Pons (tissue), 1 donor: ENCODE measurements at places on chromosomes 11 and 22.

DNA sequence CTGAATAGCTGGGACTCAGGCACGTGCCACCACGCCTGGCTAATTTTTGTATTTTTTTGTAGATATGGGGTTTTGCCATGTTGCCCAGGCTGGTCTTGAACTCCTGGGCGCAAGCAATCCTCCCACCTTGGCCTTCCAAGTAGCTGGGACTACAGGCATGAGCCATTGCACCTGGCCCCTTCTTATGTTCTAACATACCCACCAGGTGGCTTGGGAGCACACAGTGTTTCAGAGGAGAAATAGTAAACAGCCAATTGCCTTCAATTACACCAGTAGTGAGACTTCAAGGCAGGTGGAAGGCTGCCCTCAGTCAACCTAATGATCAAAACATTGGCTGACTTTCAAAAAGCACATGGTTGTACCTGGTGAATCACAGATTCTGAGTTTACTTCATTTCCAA, 167.2 kb downstream of the SWAP70 start:
- peak; percentile 12 for DNase-seq

DNA sequence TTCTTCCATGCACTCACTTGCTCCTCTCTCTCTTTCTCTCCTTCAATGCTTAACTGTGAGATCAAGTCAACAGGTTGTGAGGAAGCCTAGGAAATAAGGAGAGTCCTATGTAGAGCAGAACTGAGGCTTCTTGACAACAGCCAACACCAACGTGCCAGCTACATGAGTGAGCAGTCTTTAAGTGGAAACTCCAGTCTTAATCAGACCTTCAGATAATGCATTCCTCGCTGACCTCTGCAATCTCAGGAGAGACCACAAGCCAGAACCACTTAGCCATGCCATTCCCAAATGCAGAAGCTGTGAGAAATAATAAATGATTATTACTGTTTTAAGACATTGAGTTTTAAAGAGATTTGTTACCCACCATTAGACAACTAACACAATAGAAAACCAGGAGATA, 6.1 kb upstream of the TEAD1 start:
- no peak for DNase-seq

DNA sequence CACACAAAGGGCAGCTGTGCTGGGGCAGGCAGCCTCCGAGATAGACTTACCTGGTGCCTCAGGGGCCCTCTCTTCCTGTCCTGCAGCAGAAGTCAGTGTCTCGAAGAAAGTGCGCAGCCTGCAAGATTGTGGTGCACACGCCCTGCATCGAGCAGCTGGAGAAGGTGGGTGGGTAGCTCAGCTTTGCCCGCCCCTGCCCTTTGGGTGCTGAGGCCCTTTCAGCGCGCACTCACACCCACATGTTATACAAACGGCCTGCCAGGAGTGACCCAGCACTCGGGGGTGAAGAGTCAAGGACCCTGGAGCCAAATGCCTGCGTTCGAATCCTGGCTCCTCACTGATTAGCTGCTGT, 13.6 kb upstream of the MDK start:
- no peak for DNase-seq

- DNase-seq, result no peak
Observed at GRCh38 chr11:76803023-76803422, 19.9 kb downstream of the TSKU start.

DNA sequence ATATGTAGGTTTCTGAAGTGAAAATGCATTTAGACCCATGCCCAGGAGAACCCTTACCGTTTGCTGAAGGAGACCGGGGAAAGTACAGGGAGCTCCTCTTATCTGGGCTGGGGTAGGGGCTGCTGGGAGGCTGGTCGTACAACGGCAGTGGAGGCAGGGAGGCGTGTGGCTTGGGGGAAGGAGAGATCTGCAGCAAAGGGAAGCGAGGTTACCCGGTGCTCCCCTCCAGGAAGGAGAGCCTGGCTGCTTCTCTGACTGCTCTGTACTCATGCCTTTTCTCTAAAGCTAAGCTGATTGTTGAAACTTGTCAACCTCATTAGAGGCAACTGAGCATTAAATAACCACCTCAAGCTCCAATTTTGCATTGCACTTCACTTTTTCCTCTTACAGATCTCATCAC, 27.2 kb downstream of the ATG16L2 start:
- DNase-seq, result no peak

DNA sequence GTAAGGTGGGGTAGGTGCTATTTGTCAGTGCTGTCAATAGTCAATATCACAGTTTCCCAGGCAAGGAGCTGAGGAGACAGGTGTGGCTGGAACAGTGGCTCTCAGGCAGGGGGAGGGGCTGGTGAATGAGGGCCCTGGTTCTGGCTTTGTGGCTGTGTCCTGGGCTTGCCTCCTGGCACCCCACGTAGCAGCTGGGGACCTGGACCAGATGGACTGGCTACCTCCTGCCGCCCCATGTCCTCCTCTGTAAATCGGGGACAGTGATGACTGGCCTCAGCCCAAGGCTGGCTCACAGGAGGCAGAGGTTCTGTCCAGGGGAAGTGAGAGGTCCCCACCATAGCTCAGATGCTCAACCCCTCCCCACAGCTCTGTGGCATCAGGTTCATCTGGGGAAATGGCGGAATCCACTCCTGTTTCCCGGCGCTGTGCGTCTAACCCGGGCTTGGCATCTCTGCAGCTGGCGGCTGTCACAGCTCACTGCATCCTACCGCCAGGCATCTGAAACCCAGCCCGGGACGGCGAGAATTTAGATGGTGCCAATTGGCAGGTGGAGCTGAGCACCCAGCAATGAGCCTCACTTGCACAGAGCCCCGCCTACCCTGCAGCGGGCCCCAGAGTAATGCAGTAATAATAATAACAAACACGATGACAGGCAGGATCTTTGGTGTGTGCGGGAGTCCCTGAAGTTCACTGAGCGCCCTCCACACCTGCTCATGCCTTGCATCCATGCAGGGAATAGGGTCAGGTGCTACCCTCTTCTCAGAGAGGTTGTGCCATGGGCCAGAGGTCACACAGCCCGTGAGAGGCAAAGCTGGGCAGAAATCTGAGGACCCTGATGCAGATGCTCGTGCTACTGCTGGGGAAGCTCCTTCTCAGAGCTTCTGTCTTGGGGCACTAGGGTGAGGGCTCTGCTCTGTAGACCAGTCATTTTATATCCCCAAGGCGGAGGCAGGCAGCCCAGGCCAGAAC, 27.8 kb upstream of the SHISAL1 start:
- DNase-seq, result no peak

- peak; percentile 82 for DNase-seq
Observed at GRCh38 chr11:78290293-78291176, 101.8 kb downstream of the USP35 start.

- peak; percentile 32 for DNase-seq
Observed at GRCh38 chr22:17639247-17639741, 737 bp downstream of the BCL2L13 start.

DNA sequence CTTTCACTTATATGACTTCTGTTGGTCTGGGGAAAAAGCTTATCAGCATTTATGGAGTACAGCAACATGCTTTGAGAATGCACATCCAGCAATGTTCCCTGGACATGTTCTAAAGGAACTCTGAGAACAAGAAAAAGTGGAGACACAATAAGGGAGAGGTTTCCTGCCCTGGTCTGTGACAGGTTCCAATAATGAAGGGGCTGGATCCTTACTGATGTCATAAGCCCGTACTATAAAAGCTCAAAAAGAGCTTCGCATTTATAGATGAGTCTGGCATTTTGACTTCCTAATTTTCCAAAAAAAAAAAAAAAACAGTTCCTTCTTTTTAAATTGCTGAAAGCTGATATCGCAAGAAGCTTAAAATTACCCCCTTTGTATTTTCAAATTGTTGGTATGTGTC, 129.1 kb downstream of the MPPED2 start:
- no peak for DNase-seq

DNA sequence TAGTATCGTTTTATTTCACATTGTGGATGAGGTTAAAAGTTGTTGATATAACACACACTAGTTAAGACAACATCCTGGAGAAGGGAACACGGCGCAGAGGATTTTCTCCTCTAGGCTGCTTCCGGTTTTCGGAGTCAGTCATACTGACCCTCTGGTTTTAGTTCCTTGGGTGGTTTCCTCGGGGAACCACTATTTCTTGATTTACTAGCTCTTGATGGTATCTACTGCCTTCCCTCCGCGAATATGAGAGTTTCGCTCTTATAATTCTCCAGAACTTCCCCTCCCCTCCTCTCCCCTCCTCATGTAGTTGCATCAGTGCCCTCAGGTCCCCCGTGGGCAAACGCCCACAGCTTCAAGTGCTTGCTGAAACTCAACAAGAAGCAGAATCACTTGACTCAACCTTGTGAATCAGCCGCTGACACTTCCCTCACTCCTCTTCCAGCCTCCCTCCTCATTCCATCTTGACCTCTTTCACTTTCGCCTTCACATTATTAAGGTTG, 15.9 kb upstream of the APOBEC3A start:
- peak; percentile 71 for DNase-seq

GRCh38 chr11:45917286-45917622, 423 bp downstream of the PEX16 start:
- no peak for DNase-seq

- DNase-seq, result peak; percentile 26
Observed at GRCh38 chr22:24474221-24474620, 20.9 kb upstream of the UPB1 start.

DNA sequence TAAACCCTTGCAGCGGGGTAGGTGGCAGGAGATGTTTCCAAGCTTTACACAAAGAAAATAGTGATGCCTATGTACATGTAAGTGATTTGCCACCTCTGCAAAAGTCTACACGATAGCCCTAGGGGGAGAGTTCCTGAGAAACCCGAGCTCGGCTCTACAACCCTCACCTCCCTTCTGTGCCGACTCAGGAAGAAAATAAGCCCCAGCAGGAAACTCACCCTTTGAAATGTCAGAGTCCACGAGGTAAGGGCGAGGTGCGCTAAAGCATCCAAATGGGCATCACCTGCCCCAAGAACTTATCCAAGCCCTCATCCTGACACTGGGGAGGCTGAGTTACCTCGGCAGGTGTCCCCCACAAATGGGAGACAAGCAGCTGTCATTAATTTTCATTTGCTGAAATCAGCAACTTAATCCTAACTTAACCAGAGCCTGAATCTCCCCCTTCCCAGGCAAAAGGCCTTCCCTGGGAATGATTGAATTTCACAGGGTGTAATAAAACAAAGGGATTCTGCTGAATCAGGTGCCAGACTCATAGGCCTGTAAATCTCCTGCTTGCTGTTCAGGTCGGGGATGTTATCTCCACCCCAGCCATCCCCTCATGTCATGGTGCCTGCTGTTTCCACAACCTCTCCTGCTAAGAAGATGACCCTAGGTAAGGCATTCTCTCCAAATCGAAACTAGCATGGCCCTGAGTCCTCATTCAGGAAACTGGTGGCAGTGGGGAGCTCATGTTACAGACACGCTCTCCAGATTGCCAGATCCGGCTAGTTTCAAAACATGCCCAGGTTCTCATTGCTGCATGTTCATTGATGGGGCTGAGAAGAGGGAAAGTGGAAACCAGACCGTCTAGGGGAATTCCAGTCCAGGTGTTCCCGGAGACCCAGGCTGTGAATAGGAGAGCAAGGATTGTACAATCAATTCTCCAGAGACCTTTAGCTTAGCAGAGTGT, 105.3 kb upstream of the KIRREL3 start:
- DNase-seq, result no peak

GRCh38 chr22:27971926-27972325, 52.9 kb upstream of the PITPNB start:
- DNase-seq, result no peak

GRCh38 chr11:20668844-20669819, at the start of gene NELL1:
TSS of gene NELL1 (plus strand) at chr11:20669586.
- DNase-seq, result no peak

GRCh38 chr22:23844739-23845202, 6.0 kb upstream of the DERL3 start:
- DNase-seq, result no peak

- no peak for DNase-seq
Observed at GRCh38 chr11:57303990-57304579, 20.7 kb downstream of the TNKS1BP1 start.

GRCh38 chr22:29870574-29870973, 12.4 kb upstream of the MTMR3 start:
- no peak for DNase-seq

- no peak for DNase-seq
Observed at GRCh38 chr11:71302911-71303310, 50.5 kb upstream of the SHANK2 start.

DNA sequence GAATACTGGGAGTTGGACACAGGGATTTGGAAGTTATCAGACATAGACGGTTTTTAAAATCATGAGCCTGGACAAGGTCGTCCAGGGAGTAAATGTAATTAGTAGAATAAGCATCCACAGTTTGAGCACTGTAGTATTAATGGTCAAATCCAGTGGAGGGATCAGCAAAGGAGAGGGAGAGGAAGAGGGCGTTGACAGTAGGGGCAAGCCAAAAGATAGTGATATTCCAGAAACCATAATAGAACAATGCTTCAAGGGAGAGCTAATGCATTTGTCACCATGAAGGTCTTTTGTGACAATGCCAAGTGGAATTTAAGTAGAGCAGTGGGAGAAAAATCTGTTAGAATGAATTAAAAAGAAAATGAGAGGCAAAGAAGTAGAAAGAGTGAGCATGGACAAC, 68.9 kb upstream of the SLC5A12 start:
- no peak for DNase-seq

DNA sequence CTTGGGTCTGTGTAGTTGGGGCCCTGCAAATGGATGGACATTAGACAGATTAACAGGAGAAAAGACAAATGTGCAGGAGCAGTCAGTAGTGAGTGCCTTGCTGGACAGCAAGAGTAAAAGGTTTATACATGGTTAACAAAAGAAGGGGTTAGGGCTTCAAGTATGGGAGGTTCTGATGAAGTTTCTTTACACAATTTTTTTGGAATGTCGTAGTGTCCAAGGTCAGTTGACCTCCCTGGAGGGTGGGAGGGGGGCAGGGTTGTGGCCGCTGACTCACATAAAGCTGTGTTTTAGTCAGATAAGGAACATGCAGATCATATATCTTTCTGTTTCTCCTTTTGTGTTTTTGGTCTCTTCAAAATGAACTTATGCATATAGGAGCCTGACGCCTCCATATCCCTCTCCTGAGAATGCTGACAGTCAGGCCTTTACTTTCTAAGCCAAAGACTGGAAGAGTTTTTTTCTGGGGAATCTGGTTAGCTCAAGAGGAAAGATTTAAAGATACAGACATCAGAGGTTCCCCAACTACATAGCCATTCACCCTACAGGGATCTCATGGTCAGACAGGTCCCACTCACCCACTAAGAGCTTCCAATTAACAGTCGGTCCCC, 134.3 kb downstream of the NECTIN1 start:
- no peak for DNase-seq

DNA sequence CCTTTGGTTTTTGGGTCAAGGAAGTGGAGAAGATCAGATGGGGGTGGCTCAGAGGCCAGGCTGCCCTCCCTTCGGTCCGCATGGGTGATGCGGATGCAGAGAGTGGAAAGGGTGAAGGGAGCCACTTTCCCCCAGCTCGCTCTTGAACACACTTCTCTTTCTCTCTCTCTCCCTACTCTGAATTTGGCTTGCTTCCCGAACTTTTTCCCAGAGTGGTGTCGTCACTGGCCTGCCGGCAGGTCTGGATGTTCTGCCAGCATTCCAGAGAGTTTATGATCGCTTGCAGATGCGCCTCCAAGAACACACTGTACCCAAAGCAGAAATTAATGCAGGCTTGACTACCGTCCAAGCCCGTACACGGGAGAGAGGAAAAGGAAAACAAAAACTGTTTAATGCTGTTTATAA, 103.2 kb downstream of the ZBTB16 start:
- peak; percentile 99 for DNase-seq
